NCI-H187 treated with DMSO at 0.1 percent for 48 hours (cell line): ENCODE measurements at places on chromosomes 3 and 15.

DNA sequence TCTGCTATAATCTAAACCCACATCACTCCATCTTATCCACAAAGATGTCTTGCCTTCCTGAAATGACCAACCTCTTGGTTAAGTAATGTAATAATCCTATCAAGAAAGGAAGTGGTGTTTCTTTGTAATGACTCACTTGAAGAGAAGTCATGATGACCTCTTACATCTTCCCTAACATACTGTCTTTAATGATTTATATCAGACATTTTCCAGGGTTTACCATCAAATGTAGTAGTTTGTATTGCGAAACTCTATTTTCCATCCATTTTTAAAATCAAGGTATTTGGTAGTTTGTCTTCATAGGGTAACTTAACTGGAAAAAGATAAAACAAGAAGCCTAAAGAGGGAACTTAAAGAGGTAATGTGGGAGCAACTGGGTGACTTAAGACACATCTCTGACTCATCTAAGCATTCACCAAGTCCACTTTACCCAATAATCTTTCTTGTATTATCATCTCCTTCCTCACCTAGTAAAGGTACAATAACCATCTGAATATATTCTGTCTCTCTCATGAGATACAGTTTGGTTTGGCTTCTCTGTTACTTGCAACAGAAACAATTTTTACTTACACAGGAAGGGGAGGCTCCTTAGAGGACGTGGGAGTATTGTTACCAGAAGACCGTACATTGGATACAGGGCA is 5.7 kb upstream of the MAPK6 start:
- DNase-seq: no peak

- DNase-seq: no peak
Measured at GRCh38 chr15:64865998-64866520, 24.3 kb downstream of the PLEKHO2 start.

- DNase-seq: no peak
Measured at GRCh38 chr3:147572970-147573340, 163.8 kb downstream of the ZIC1 start.

- DNase-seq: no peak
Measured at GRCh38 chr15:80633221-80633620, 61.9 kb upstream of the ABHD17C start.

- DNase-seq: no peak
Measured at GRCh38 chr15:88982304-88982945, 69.2 kb upstream of the MFGE8 start.

DNA sequence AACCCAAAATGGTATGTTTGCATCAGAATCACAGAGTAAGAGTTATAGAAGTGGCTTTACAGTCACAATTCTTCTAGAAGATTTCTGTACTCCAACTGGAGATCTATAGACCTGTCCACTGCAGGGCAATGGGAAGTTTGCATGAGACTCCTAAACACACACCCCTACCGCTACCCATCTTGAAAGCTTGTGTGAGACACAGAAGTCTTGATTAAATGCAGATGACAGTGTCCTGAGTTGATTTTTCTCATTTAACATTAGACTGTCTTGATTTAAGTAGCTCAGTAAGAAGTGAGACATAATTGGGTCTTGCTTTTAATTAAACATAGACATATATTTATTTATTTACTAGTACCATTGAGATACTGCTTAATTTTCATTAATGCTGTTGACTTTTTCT is 54.4 kb downstream of the CD47 start:
- DNase-seq: no peak
